ENCODE measurements at places on chromosomes 7 and 10.

DNA sequence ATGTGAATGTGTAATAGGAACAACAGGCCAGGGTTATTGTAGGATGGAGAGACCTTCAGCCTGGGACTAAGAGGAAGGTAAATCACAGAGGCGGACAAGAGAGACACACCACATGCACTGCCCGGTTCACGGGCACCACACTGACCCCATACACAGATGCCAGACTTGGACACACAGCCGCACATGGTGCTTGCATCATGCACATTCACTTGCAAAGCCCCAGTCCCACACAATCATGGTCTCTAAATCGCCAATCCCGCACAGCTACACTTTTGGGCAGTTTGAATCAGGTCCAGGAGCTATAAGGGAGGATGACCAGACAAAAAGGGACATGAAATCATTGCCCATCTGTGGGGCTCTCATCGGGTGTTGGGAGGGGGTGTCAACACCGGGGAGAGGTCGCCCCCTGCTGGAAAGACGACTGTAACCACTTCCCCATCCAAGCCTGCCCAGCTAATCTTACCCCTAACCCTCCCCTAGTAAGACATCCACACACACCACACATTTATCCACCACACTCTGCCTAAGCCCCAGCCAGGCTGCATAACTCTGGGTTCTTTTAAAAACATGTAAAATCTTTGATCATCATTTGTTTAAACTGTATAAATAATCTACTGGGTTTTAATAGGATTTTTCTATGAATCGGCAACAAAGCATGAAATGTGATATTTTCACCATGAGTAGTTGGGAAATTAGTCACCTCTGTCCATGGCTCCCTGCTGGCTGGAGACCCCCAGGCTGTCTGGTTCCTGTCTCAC is 40.5 kb upstream of the SLF2 start:
- peaks cover 2% of the 10 kb centered on the region for H3K27me3 ChIP-seq
- no peaks in the 10 kb centered on the region for H3K4me1 ChIP-seq
- DNase-seq = peak; percentile 64
- H3K27ac ChIP-seq = no peak overlapping the region
- H3K36me3 ChIP-seq = no peaks in the 10 kb centered on the region

GRCh38 chr10:102261196-102261595 is 15.9 kb downstream of the GBF1 start:
- H3K4me3 ChIP-seq = no peak overlapping the region
- peaks cover 38% of the 10 kb centered on the region for H3K36me3 ChIP-seq
- DNase-seq = no peak

DNA sequence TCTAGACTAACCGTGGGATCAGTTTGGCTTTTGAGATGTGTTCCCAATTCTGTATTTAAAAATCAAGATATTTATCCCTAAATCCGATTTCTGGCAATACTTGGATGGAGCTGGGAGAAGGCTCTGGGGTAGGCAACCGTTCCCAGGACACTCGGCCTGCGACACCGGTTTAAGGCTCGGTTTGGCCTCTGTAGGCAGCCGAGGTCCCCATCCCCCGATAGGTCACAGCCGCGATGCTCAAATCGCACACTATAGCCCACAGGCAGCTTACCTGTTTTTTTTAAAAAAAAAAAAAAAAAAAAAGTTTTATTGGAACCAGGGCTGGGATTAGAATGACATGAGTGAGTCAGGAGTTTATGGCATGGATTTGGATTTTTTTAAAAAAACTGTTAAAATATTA is 729 bp upstream of the TAF3 start:
- no peak for DNase-seq
- H3K4me1 ChIP-seq = peaks cover 30% of the 10 kb centered on the region
- H3K27ac ChIP-seq = peak overlapping the region; percentile 91
- H3K27me3 ChIP-seq = peaks cover 3% of the 10 kb centered on the region
- peak overlapping the region; percentile 92 for H3K4me3 ChIP-seq
- peaks cover 5% of the 10 kb centered on the region for H3K36me3 ChIP-seq

DNA sequence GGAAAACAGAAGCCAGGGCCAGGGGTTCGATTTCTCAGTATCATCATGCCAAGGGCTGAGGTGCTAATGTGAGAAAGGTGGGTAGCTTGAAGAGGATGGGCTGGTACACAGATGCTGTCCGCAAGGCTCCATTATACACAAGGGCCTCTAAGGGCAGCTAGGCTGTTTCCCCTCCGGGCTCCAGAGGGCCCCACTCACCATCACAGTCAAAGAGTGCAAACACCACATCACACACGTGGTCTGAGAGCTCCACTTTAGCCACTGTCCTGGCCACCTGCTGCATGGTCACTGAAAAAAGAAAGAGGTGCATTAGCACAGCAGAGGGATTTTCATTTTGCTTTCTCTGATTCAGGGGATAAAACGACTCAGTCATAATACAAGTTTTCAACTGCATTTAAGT is 20.9 kb upstream of the DNAJB12 start:
- no peak overlapping the region for H3K4me3 ChIP-seq
- H3K27me3 ChIP-seq = no peaks in the 10 kb centered on the region
- H3K27ac ChIP-seq = no peak overlapping the region
- H3K36me3 ChIP-seq = peaks cover under 1% of the 10 kb centered on the region
- H3K4me1 ChIP-seq = peaks cover 14% of the 10 kb centered on the region

DNA sequence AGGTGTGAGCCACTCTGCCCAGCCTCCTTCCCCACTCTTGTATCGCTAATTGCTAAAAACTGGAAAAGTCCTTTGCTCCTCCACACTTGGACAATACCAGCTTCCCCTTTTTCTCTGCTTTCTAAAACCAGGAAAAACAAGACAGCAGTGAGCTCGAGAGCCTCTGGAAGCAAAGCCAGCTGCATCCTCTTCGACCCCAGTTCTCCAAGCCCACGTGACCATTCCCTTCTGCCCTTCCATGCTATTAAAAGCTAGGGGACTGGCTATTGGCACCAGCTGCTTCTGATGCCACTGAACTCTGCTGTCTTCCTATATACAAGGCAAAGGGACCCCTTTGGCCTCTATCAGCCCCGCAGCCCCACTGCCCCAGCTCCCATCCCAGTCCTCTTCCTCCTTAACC is 92.2 kb downstream of the SPDYE5 start:
- H3K4me3 ChIP-seq = no peak overlapping the region
- no peaks in the 10 kb centered on the region for H3K36me3 ChIP-seq
- no peak overlapping the region for H3K27ac ChIP-seq
- no peaks in the 10 kb centered on the region for H3K27me3 ChIP-seq
- no peaks in the 10 kb centered on the region for H3K4me1 ChIP-seq
- no peak for DNase-seq

DNA sequence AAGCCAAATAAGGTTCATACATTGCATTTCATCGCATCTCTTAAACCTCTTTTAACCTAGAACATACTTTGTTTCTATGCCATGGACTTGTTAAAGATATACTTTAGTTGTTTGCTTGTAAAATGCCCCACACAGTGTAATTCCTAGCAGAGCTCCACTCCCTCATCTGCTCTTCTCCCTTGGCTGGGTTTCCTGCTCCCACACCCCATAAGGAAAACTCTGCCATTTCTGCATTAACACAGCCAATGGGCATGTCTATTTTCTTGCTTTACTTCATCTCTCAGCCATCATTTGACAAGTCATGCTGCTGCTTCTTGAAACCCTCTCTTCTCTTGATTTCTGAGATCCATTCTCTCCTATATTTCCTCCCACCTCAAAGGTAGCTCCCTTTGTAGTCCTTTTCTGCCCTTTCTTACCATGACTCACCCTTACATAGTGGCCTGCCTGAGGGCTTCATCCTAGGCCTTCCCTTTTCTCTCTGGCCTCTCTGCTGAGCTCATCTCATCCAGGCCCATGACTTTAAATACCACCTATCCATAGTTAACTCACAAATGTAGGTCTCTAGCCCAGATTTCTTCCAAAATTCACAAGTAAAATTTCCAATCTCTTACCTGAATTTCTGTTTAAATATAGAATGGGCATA is 471.4 kb downstream of the ADRA2A start:
- no peak overlapping the region for H3K4me3 ChIP-seq
- H3K27ac ChIP-seq = no peak overlapping the region
- DNase-seq = no peak
- H3K4me1 ChIP-seq = no peaks in the 10 kb centered on the region
- H3K36me3 ChIP-seq = no peaks in the 10 kb centered on the region

- H3K27ac ChIP-seq = no peak overlapping the region
- no peak overlapping the region for H3K4me3 ChIP-seq
- no peaks in the 10 kb centered on the region for H3K36me3 ChIP-seq
- H3K4me1 ChIP-seq = no peaks in the 10 kb centered on the region
- no peaks in the 10 kb centered on the region for H3K27me3 ChIP-seq
- no peak for DNase-seq
These were observed 240.2 kb upstream of the NPSR1 start for GRCh38 chr7:34417781-34418180.

All from activated CD4-positive, alpha-beta T cell treated with anti-CD3 and anti-CD28 coated beads, Interleukin-2, amount 10 ng/mL, durations not matched to agents 7 days and 5 days (primary cell).